Inflammatory macrophage treated with lipopolysaccharide for 1 hour (primary cell): ENCODE measurements at places on chromosomes 6 and 20.

GRCh38 chr6:132209351-132209750 is 191.9 kb downstream of the MOXD1 start:
- DNase-seq = no peak

DNA sequence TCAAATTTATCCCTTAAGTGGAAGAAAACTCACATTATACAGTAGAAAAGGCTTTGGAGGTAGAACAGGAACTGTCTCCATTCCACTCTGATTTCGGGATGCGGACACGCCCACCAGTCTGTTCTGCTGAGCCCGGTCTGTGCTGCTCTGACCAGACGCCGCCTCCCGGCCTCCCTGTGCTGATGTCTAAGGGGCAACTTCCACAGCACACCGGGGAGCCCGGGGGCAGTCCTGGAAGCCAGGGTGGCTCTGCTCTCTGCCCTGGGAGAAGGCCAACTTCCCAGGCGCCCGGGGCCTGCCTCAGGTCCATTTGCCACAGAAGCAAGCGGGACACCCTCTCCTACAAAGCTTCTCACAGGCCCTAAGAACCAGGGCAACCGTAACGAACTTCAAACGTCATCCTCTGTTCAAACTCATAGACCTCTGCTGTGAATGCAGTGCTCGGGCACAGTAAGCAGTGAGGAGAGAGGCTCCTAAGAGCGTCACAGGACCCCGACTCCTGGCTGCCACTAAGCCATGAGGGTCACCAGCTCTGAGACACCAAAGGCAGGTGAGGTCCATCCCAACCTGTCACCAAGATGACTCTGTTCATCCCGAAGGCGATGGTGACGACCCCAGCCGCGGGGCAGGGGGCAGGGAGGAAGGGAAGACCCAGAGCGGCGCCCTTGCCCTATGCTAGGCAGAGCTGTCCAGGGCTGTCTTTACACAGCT is 5.6 kb downstream of the TAF4 start:
- no peak for DNase-seq

GRCh38 chr20:50848341-50848808 is 53.5 kb downstream of the BCAS4 start:
- DNase-seq = no peak

- no peak for DNase-seq
Measured at GRCh38 chr6:63897459-63897858, 261.9 kb downstream of the PHF3 start.

GRCh38 chr6:143708889-143709288 is 31.1 kb downstream of the PHACTR2 start:
- DNase-seq = peak; percentile 70

GRCh38 chr6:11329726-11330412 is 97.4 kb upstream of the NEDD9 start:
- peak; percentile 40 for DNase-seq

DNA sequence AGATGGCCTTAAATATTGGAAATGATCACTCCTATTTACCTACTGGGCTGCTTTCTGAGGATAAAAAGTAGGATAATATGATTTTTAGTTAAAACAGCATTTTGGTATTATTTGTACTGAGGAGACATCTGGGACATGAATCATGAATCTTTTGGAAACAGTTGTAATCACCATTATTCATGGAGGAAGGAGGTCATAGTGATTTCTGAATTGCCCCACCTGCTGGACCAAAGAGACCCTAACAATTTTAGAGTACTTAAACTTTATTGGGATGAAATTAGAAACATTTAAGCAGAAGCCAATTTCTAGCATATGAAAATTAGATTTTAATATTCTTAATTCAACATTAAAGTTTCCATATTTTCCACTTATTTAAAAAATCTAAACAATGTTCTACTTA is 108.4 kb upstream of the SIM1 start:
- DNase-seq = no peak

- no peak for DNase-seq
Measured at GRCh38 chr6:168620578-168620977, 179.6 kb downstream of the SMOC2 start.

DNA sequence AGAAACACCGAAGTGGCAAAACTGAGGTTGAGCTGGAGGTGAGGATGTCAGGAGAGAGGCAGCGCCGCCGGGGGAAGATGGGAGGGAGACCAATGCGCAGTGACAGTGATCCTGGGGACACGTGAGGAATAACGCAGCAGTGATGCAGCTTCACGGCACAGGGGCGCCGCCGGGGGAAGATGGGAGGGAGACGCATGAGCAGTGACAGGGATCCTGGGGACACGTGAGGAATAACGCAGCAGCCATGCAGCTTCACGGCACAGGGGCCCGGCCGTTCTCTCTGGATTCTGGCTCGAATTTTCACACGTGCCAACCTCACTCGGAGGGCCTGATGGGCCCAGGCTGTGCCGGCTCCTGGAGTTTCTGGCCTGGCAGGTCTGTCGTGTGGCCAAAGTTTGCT is 94.7 kb downstream of the SMOC2 start:
- DNase-seq = no peak

DNA sequence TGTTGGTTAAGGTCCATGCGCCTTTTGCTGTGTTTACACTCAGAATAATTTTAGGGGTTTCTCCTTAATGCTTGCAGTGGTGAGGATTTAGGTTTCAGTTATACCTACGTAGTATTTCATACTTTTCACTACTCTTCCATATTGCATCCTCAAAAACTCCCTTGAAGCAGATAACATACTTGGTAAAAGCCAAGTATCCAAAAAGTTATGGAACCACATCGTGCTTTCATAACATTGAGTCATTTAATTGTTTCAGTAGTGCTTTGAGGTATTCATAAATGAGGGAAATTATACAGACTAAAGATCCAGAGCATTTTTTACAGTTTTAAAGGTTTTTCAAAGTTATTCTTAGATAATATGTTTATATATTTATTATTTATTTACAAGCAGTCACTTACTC is 4.0 kb upstream of the ATXN1 start:
- no peak for DNase-seq

GRCh38 chr20:4261333-4262284 is 246.3 kb upstream of the RNF24 start:
- no peak for DNase-seq

GRCh38 chr20:63377256-63377941 is 16.2 kb upstream of the CHRNA4 start:
- DNase-seq = no peak

GRCh38 chr20:6142348-6142993 is 19.6 kb upstream of the FERMT1 start:
- peak; percentile 21 for DNase-seq
